ENCODE measurements at places on chromosomes 5 and 9.

DNA sequence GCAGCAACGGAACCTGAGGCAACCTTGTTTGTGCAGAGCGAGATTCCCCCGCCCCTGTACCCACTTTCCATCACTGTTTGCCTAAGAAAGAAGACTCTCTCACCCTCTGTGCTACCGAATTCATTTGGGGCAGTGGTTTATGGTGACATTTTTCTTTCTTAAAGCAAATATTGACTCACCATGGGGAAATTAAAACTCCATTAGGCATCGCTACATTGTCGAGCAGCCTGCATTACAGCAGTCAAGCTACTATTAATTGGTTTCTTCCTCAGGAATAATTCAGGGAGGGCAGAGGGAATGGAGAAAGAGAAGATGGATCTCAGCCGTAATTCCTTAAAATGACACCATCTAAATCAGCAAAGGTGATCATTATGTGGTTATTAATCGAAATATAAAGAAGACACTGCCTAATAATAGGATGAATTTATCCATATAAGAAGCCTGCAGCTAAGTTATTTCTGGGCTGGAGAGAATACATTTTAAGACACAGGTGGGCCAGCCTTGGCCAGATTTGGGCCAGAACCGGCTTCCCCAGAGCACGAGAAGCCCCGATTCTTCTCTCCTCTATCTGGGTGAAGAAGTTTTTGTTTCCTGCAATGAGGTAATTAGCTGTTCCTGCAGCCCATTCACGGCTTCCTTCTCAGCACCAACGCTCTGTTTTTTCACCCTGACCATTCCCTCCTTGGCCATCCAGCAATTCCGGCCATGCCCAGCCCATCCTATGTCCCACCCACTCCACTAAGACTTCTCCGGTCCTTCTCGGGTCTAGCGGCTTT, 16.8 kb downstream of the CFAP77 start:
- no peak for DNase-seq

- no peak for DNase-seq
Measured at GRCh38 chr9:33249087-33249658, 9.2 kb downstream of the SPINK4 start.

- DNase-seq, result no peak
Measured at GRCh38 chr9:25048098-25048724, 502.5 kb upstream of the IZUMO3 start.

DNA sequence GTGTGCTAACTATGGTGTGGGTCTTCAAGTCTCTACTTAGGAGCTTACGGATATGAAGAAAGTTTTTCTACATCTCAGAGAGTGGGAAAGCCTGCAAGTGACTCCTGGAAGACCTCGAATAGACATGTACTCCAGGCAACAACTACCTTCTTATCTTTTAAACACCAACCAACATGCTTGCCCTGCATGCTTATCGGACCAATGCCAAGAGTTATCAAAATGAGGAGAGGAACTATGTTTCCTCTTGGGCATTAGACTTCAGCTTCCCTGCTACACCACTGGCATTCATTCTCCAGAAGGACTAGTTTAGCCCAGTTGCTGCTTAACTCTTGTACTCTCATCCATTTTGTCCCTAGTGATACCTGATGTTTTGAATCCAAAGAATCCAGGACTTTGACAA, 74.7 kb upstream of the MAN2A1 start:
- DNase-seq, result no peak

DNA sequence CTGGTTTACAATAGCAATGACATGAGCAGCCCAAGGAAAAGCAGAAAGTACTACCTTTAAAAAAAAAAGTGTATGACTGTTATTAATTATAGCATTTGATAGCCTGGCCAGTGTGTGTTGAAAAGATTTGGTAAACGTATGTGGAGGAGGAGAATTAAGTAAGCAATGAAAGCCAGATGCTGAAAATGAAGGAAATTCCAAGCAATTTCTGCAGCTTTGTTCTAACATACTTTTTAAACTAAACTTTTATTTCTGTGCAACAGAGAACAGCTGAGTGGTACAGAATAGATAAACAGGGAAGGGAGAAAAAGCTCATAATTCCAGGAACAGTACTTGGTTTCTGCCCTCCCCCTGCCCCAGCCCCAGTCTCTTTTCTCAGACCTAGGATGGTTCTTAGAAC, 252.6 kb downstream of the ADAMTSL1 start:
- no peak for DNase-seq

DNA sequence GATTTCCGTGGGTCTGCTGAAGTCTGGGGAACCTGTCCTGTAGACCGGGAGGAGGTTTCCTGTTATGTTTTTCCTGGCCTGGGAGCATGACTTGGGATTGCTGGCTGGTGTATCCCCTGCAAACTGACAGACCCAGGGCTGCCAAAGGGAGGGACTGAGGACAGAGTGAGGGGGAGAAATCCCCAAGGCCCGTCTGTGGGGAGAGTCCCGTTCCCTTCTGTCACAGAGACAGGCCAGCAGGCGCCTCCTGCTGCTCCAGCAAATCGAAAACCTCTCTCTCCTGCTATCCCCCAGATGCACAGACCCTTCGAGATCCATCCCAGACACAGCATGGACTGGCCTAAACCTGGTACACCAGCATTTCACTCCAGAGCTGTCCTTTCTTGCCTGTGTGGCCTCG, 56.2 kb upstream of the ALDH1B1 start:
- DNase-seq, result no peak
